ENCODE measurements at places on chromosomes 3 and 15.
A peak's percentile ranks its signal among the peaks of the same experiment; 100 is the strongest.

- no peaks in the 10 kb centered on the region for H3K27me3 ChIP-seq
- H3K4me1 ChIP-seq, result peaks cover 32% of the 10 kb centered on the region
- H3K27ac ChIP-seq, result no peak overlapping the region
Measured at GRCh38 chr15:65839354-65839901, 29.9 kb upstream of the RAB11A start.

- H3K27ac ChIP-seq, result no peak overlapping the region
- no peaks in the 10 kb centered on the region for H3K36me3 ChIP-seq
- peaks cover 11% of the 10 kb centered on the region for H3K27me3 ChIP-seq
- no peak overlapping the region for H3K4me3 ChIP-seq
- no peaks in the 10 kb centered on the region for H3K4me1 ChIP-seq
- DNase-seq, result no peak
Measured at GRCh38 chr15:71612397-71612722, 198.0 kb upstream of the NR2E3 start.

GRCh38 chr3:119294696-119295671, 801 bp downstream of the ARHGAP31 start:
- H3K4me1 ChIP-seq, result peaks cover 8% of the 10 kb centered on the region
- H3K36me3 ChIP-seq, result no peaks in the 10 kb centered on the region
- H3K4me3 ChIP-seq, result peak overlapping the region; percentile 73
- H3K27ac ChIP-seq, result peak overlapping the region; percentile 69
- peak; percentile 44 for DNase-seq

DNA sequence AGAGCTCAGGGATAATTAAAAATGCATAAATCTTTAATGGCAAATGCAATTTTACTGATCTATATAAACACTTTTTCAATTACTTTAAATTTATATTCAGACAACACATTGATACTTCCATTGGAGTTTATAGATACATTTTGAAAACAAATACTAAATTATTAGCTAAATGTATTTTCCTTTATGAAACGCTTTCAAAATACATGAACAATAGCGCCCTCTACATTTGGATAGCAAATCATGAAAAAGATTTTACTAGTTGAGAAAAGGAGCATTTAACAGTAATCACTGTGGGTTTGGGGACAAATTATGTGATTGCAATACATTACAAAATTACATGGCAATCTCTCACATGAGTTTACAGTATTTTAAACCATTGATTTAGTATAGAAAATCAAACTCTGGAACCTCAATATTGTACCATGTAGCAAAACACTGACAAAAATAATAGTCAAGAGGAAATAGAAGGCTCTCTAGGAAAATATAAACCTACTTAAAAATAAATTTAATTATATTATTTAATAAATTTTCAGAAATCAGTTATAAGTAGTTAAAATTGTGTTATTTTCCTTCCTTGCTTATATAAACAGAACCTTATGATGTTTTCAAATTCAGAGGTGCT, 207.9 kb downstream of the ZIC1 start:
- H3K36me3 ChIP-seq, result no peaks in the 10 kb centered on the region
- DNase-seq, result peak; percentile 1
- H3K4me1 ChIP-seq, result no peaks in the 10 kb centered on the region
- H3K4me3 ChIP-seq, result no peak overlapping the region
- no peak overlapping the region for H3K27ac ChIP-seq
- no peaks in the 10 kb centered on the region for H3K27me3 ChIP-seq

DNA sequence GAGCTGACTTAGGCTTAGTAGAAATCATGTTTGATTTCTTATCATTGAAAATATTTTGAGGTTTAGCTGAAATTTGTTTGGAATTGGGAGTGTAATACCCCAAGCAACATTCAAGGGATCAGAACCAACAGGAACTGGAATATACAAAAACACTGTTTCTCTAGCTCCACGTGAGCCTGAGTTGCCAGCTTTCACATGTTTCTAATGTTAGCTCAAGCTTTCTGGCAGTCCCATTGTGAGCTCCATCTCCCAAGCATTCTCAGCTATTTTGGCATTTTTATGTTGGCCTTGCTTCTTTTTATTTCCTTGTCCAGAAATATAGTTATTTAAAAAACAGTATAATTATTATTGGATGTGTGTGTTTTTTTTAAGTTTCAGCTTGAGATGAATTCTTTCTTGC, 427.1 kb upstream of the DPH6 start:
- DNase-seq, result no peak
- no peaks in the 10 kb centered on the region for H3K36me3 ChIP-seq
- no peaks in the 10 kb centered on the region for H3K27me3 ChIP-seq
- H3K27ac ChIP-seq, result no peak overlapping the region

DNA sequence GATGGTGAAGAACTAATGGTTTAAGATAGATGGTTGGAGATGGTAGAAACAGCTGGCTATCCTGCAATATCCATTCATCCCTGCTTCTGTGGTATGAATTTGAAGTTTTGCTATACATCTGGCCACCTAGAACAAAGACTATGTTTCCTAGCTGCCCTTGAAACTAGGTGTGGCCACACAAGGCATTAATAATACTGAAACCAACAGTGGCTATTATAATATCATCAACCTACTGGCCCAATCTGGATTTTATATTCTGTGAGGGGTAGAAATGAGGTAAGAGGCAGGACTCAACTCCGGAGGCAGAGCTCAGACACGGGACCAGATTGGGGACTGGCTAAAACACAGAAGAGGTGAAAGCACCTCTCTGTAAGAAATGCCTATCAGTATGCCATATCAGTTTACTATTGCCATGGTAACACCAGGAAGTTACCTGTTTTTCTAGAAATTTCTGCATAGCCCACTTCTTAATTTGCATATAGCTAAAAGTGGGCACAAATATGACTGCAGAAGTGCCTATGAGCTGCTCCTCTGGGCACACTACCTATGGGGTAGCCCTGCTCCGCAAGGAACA, 8.4 kb downstream of the IFT80 start:
- H3K27ac ChIP-seq, result no peak overlapping the region
- DNase-seq, result no peak
- H3K36me3 ChIP-seq, result peaks cover 2% of the 10 kb centered on the region
- peaks cover 6% of the 10 kb centered on the region for H3K4me1 ChIP-seq

GRCh38 chr15:27490867-27491595, 520.0 kb downstream of the GABRG3 start:
- H3K27ac ChIP-seq, result no peak overlapping the region
- no peaks in the 10 kb centered on the region for H3K36me3 ChIP-seq
- H3K4me3 ChIP-seq, result no peak overlapping the region
- no peaks in the 10 kb centered on the region for H3K27me3 ChIP-seq
- DNase-seq, result no peak

DNA sequence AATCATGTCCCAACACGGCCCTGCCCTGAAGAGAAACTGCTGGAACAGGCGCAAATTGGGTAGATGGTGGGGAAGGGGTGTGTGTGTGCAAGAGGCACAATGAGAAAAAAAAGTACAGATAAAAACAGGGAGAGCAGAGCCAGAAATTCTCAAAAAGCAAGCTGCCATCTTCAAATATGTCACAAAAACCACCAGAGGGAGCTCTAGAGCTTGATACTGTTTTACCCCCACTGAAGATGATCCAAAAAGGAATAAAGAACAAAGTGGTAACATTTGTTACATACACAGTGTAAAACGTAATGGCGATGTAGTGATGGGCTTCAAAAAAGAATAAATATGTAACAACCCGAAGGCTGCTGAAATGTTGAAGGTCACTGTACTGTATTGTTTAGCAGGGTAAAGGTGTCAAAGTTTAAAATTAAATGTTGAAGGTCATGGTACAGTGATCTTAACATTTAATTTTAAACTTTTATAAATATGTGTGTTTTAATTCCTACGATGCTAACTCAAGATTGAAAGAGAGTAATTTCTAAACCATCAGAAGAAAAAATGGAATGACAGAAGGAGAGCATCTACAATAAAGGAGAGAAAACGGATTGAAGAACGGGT, 6.0 kb downstream of the SNRPA1 start:
- peaks cover 40% of the 10 kb centered on the region for H3K36me3 ChIP-seq
- no peaks in the 10 kb centered on the region for H3K27me3 ChIP-seq
- peaks cover 18% of the 10 kb centered on the region for H3K4me1 ChIP-seq
- no peak overlapping the region for H3K4me3 ChIP-seq
- DNase-seq, result peak; percentile 89

DNA sequence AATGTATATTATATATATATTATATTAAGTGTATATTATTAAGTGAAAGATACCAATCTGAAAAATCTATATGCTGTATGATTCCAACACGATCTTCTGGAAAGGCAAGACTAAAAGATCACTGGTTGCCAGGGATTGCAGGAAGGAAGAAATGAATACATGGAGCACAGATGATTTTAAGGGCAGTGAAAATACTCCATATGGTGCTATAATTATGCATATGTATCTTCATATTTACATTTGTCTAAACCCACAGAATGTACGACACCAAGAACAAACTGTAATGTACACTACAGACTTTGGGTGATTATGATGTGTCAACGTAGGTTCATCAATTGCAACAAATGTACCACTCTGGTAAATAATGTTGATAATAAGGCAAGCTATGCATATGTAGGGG, 194.7 kb upstream of the MME start:
- H3K27ac ChIP-seq, result no peak overlapping the region
- H3K27me3 ChIP-seq, result no peaks in the 10 kb centered on the region
- H3K36me3 ChIP-seq, result no peaks in the 10 kb centered on the region

GRCh38 chr3:60573494-60573893, 677.8 kb downstream of the FHIT start:
- DNase-seq, result no peak
- H3K36me3 ChIP-seq, result no peaks in the 10 kb centered on the region
- H3K27ac ChIP-seq, result no peak overlapping the region
- no peaks in the 10 kb centered on the region for H3K4me1 ChIP-seq
- no peak overlapping the region for H3K4me3 ChIP-seq

DNA sequence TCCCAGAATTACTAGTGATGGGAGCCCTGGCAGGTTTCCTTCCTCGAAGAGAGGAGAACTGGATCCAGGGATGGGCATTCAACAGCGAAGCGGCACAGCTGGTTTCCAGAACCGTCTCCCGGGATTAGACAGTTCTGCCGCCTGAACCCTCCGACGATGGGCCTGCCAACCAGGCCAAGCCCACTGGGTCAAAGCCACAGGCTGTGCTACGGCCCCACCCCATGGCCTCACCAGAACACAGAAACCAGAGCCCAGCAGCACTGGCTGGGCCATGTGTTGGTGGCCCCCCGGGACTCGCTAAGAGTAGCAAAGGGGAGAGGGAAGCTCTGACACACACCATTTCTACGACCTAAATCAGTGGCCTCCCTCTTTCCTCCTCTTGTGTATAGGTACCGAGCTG, 2.2 kb downstream of the C15orf62 start:
- no peak for DNase-seq
- no peak overlapping the region for H3K4me3 ChIP-seq
- H3K4me1 ChIP-seq, result peaks cover 37% of the 10 kb centered on the region
- peaks cover 34% of the 10 kb centered on the region for H3K36me3 ChIP-seq
- H3K27me3 ChIP-seq, result no peaks in the 10 kb centered on the region

GRCh38 chr15:39188314-39188713, 392.6 kb upstream of the THBS1 start:
- DNase-seq, result no peak
- H3K4me3 ChIP-seq, result no peak overlapping the region
- no peak overlapping the region for H3K27ac ChIP-seq
- no peaks in the 10 kb centered on the region for H3K4me1 ChIP-seq
- H3K36me3 ChIP-seq, result no peaks in the 10 kb centered on the region

DNA sequence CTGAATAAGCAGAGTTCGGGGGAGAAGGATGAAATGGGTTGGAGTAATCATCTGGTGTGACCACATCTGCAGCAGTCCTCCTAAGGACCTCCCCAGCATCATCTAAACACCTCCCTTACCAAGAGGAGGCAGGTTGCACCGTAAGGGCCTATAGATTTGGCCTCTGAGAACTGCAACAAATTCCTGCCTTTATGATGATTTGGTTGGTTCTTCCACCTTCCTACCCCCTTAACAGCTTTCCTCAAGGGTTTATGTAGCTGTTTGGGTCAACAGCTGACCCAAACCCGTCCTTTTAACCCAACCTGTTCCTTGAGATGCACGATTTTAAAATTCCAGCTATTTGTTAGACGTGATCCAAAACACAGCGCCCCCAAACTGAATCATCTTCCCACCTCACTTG, 58.2 kb downstream of the AAGAB start:
- H3K27me3 ChIP-seq, result no peaks in the 10 kb centered on the region
- peaks cover 9% of the 10 kb centered on the region for H3K36me3 ChIP-seq
- no peak overlapping the region for H3K27ac ChIP-seq

GRCh38 chr3:158110658-158111018, 749 bp downstream of the RSRC1 start:
- H3K27ac ChIP-seq, result peak overlapping the region; percentile 90
- DNase-seq, result peak; percentile 37
- H3K27me3 ChIP-seq, result peaks cover 39% of the 10 kb centered on the region
- H3K4me1 ChIP-seq, result peaks cover 36% of the 10 kb centered on the region
- peak overlapping the region; percentile 97 for H3K4me3 ChIP-seq

- no peaks in the 10 kb centered on the region for H3K27me3 ChIP-seq
- peaks cover 12% of the 10 kb centered on the region for H3K4me1 ChIP-seq
- peak; percentile 31 for DNase-seq
- H3K27ac ChIP-seq, result no peak overlapping the region
Measured at GRCh38 chr15:58584789-58585461, 153.1 kb downstream of the LIPC start.

DNA sequence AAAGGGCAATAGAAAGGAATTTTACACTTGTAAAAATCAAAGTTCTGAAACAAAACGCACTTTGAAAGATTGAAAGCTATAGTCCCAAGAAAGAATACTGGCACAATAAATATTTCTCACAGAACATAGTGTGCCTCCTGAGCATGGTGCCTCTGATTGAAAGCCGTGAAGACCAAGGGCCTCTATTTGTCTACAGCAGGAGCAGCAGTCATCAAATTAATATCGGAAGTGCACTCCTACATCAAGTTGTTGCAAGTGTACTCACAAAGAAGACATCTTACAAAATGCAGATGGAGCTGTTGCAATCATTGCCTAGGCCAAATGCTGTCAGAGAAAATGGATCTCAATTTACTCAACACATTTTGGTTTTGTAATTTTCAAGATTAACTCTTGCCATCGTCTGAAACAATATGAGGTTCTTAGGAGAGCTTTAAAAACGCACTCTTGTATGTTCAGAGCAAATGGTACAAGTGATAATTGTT, 9.2 kb upstream of the WDR49 start:
- H3K27ac ChIP-seq, result no peak overlapping the region
- no peaks in the 10 kb centered on the region for H3K36me3 ChIP-seq
- H3K4me1 ChIP-seq, result no peaks in the 10 kb centered on the region
- DNase-seq, result no peak
- no peaks in the 10 kb centered on the region for H3K27me3 ChIP-seq

DNA sequence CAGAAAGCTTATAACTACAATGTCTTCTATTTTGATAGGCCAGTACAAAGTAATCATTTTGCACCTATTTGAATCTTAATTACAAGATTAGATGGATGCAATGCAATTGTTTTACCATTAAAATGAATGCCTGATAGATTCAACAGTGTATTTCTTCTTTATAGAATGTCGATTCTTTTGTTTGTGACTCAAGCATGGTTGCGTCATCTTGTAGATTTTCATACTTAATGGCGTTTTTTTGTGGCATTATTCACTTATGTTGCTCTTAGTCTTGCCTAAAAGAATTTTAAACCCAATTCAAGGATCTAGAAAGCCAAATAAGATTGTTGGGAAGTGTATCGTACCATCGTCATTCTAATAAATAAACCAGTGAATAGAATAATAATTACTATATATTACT, 21.4 kb downstream of the ZBTB38 start:
- H3K36me3 ChIP-seq, result no peaks in the 10 kb centered on the region
- DNase-seq, result no peak

- H3K36me3 ChIP-seq, result no peaks in the 10 kb centered on the region
- no peak for DNase-seq
- H3K4me1 ChIP-seq, result peaks cover 38% of the 10 kb centered on the region
- no peaks in the 10 kb centered on the region for H3K27me3 ChIP-seq
Measured at GRCh38 chr3:71061037-71061436, 522.5 kb downstream of the FOXP1 start.
